Upper lobe of right lung (tissue), 1 donor: ENCODE measurements at places on chromosomes 5 and 9. TPM values are rescaled to one million over a fixed set of nuclear protein-coding genes. Genes with fewer than 3 reads are reported as not detected.

PCDHGB1 gene
- total RNA-seq = 2.0 TPM

- no peak for DNase-seq
Measured at GRCh38 chr5:104431981-104432380, 869.4 kb upstream of the NUDT12 start.

PCDHGB5 gene
- 11.0 TPM for total RNA-seq

DNA sequence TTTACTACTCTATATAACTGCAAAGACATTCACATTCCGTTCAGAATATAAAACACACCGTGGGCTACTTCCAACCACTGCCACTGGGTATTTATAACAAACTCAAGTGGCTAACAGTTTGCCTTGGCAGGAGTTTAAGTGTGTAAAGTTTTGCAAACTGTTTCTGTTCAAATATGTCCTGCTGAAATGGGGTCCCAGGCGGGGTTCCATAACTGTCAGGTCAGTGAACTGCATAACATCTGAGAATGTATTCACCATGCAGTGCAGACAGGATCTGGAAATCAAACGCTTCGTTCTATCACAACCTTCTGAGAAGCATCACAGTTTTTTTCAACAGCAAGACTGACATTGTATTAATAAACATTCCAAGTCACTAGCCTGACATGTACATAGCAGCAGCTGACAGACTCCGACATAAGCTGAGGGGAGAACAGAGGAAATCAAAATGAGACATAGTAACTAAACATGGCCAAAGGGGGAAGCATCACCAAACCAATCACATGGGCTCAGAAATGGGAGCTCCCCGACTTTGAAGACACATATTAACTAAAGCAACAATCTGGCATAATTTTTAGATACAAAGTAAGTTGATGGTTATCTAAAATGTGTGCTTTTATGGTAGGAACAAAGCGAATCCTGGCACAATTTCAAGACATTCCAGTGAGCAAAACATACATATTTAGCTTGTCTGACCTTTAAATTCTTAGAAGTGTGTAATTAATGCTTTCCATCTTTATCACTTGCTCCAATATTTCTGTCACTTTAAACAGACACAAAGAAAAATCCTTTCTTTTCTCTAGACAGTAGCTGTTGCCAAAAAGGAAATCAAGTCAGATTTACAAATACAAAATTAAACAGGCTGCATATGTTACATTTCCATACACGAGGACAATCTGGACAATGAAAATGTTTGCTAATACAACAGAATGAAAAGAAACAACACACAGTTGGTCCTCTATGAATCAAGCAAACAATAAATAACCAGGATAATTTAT is 156.8 kb downstream of the MAPKAP1 start:
- no peak for DNase-seq

IL3 gene
- not detected for total RNA-seq
